ENCODE measurements at places on chromosomes 5 and 9.

DNA sequence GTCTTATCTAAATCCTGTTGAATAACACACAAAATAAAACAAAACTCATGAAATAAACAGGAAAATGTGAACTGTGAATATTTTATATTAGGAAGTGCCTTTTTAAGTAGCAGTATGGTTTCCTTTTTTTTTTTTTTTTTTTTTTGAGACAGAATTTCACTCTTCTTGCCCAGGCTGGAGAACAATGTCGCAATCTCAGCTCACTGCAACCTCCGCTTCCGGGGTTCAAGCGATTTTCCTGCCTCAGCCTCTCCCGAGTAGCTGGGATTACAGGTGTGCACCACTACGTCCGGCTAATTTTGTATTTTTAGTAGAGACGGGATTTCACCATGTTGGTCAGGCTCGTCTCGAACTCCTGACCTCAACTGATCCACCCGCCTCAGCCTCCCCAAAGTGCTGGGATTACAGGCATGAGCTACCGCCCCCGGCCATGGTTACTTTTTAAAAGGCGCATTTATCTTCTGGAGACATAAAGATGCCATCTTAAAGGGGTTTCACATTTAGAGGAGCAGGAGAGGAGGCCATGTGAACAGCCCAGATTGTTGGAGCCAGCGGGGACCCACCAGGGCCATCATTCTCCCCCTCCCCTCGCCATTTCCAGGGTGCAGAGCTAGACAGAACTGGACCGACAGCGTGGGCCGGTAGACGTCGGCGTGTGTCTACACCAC lies 64.1 kb downstream of the ROR2 start:
- no peak for DNase-seq

GRCh38 chr5:92519811-92520632 lies 1061.0 kb downstream of the NR2F1-AS1 start:
- peak; percentile 44 for DNase-seq

GRCh38 chr5:50667653-50668595 lies 1.5 kb downstream of the PARP8 start:
- peak; percentile 58 for DNase-seq

- no peak for DNase-seq
These were observed 17.2 kb upstream of the NDST1 start for GRCh38 chr5:150490754-150491153.

GRCh38 chr5:156695774-156696173 lies 154.3 kb upstream of the PPP1R2B start:
- DNase-seq: no peak
